Neural progenitor cell (in vitro differentiated cells): ENCODE measurements at places on chromosomes 3 and 15.

GRCh38 chr3:130480736-130481135 lies 36.2 kb upstream of the COL6A6 start:
- peak; percentile 75 for DNase-seq

- DNase-seq = no peak
These were observed 734 bp upstream of the WDR76 start for GRCh38 chr15:43826029-43826507.

GRCh38 chr15:92907229-92907628 lies 7.1 kb downstream of the CHD2 start:
- DNase-seq = no peak

DNA sequence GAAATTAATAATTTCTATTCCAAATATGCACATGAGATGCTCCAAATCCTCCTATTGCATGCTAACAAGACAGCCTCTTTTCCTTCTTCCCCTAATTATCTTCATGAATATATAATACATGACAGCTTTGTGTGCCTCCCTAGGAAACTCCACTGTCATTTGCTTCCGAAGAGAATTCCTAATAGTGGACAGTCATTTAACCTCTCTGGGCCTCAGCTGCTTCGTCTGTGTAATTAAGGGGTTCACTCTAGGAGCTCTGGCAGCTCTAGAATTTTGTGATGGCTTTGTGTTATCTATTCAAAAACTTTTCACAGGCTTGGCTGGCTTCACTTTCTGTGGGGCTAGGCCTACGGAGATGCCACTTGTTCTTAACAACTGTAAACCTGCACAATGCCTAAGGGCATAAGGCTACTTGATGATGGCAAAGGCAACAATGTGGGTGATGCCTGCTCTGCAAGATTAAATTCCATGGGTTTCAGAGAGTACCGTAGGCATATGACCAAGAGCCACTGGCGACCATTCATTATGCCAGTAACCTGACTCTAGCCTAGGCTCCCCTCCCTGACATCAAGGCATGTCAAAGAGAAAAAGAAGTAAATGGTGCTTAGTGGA lies 333.8 kb upstream of the UMPS start:
- no peak for DNase-seq

GRCh38 chr15:21261396-21261964 lies 178.8 kb downstream of the POTEB3 start:
- DNase-seq = no peak

- no peak for DNase-seq
These were observed 280.7 kb upstream of the TLE3 start for GRCh38 chr15:70378126-70379031.

DNA sequence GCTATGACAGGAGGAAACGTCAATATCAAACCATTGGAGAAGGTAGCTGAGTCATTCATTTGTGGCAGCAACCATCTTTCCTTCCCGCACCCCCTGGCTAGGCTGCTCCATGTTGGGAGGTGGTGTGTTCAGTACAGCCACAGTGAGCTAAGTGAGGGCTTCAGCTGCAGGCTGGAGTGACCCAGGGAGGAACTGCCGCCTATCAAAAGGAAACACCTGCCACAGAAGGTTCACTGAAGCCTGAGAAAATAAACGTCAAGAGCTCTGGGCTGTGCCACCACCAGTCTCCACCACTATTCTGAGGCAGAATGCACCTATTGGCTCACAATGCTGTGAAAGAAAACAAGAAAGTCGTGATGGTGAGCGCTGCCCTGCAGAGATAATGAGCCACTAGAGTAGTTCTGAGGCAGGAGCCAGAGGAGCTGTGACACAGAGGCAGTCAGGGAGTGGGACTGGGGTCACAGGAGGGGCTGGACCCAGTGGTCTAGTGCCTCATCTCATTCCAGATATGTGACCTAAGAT lies 34.8 kb upstream of the CD47 start:
- DNase-seq = peak; percentile 5

- no peak for DNase-seq
These were observed 619.0 kb upstream of the AGTR1 start for GRCh38 chr3:148078658-148079057.

DNA sequence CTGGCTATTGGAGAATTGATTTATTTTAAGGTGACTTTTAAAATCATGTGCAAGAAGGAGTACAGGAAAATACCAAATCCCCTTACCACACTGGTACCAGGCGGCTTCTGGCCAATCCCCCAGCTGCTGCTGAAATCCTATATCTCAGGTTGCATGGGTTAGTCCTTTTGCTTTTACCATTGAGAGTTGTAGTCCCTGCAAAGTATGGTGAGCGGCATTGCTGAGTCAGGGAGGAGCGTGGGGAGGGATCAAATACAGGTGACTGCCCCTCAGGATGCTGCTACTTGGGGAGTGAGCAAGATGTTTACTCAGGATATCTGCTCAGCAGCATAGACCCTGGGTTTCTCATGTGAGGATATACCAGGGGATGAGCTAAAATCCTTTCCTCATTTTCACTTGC lies 131.9 kb upstream of the STAC start:
- no peak for DNase-seq

GRCh38 chr3:179398574-179399231 lies 51.2 kb downstream of the MFN1 start:
- DNase-seq = no peak

- peak; percentile 64 for DNase-seq
These were observed 762 bp downstream of the CTNNB1 start for GRCh38 chr3:41199866-41200668.
